Upper lobe of left lung (tissue), 6 donors: ENCODE measurements at places on chromosomes 2 and 18. TPM values are rescaled to one million over a fixed set of nuclear protein-coding genes. Genes with fewer than 3 reads are reported as not detected.

Gene FN1
- total RNA-seq, result 1,686 TPM

DNA sequence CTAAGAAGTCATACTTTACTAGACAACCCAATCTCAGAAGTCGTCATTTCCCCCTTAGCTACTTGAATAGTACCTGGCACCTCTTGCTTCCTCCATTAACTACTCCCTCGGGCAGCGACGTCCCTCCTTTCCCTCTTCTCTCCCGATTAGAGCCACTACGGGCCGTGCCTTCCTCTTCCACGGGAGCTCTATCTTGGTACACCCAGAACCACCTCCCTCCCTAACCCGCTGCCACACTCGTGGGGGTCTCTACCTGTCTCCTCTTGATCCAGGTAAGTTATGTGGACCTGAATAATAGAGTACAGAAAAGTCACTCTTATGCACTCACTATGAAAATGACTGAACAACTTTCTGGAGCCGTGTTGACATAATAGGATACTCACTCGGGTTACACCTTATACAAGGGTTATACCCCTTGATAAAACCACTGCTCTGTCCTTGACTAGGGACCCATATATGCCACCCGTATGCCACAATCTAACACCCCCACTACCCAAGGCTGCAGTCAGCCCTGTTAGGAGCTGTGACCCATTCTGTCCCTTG lies 595 bp upstream of the HDHD2 start:
- DNase-seq, result no peak

DNA sequence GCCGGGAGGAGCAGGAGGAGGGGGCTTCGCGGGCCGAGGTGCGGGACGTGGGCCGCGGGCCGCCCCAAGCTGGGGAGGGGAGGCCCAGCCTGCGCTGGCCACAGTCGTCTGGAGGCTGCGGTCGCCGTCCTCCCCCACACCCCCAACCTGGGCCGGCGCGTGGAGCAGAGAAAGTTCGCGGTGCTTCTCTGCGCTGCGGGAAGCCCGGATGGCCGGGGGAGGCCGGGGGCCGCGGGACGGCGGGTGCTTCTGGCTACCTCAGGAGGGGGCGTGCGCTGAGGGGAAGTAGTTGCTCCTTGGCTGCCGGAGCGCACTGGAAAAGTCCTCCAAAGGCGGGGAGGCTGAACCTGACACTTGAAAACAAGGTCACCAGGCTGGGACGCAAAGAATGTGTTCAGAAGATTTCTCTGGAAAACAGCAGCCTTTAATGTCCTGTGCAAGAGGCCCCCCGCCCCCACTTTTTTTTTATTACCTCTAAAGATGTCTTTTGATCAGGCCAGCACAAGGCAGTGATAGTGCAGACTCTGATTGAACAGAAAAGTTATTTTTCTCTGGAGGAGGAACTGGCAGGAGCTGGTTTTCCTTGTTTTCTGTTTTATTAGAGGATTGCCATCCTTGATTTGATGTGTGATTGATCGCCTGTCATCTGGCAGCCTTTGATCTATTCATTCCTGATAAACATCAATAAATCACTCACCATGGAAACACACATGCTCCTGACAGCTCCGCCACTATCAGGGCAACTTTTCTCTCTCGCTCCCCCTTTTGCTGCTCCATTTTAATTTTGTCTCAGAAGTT lies 1.6 kb downstream of the TSHZ1 start:
- peak; percentile 69 for DNase-seq

DNA sequence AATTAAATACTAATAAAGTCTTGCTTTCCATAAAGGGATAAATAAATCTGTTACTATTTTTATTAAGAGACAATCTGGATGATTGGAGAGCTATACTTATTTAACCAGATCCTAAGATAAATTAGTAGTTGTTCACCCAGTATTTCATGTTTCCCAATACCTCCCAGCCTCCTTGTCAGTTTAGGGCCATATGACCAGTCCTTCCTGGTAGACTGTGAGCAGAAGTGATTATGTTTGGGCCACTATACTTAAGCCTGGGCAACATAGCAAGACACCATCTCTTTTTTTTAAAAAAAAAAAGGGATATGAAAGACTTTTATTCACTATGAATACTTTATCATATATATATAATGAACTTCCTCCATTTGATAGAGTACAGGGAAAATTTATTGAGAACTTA lies 48.8 kb upstream of the PPM1B start:
- no peak for DNase-seq

GRCh38 chr2:146323564-146323963 lies 1521.3 kb upstream of the ACVR2A start:
- no peak for DNase-seq
